A549 treated with ZK216348 at 1 μM for 4 hours (cell line): ENCODE measurements at places on chromosomes 7 and 10. TPM values are rescaled to one million over a fixed set of nuclear protein-coding genes. Genes with fewer than 3 reads are reported as not detected.

Gene CTAGE6
- not detected in 5 replicates for total RNA-seq

Gene FAM25C
- 1.5 to 4.0 TPM (median 2.4 TPM) in 3 of 5 replicates, not detected in the others for total RNA-seq

Gene DPP6
- not detected in 5 replicates for total RNA-seq

Gene MAGI2
- 0.31 to 0.60 TPM (median 0.48 TPM) in 5 replicates for total RNA-seq

Gene PNLIP
- total RNA-seq = not detected in 5 replicates

Gene FAM221A
- total RNA-seq = 0.15 to 0.60 TPM (median 0.22 TPM) in 5 replicates

Gene NPY4R2
- total RNA-seq = 11.9 to 38.3 TPM (median 28.0 TPM) in 5 replicates

Gene C10orf62
- total RNA-seq = 0.15 TPM in 1 of 5 replicates, not detected in the others

Gene ZNF727
- not detected in 5 replicates for total RNA-seq
